Stimulated activated CD4-positive, alpha-beta T cell treated with anti-CD3 and anti-CD28 coated beads, TNF-alpha, amount 100 ng/mL, for 1 hour (primary cell): ENCODE measurements at places on chromosomes 2 and 18.

- DNase-seq: no peak
Measured at GRCh38 chr2:163613266-163613731, 122.5 kb downstream of the FIGN start.

DNA sequence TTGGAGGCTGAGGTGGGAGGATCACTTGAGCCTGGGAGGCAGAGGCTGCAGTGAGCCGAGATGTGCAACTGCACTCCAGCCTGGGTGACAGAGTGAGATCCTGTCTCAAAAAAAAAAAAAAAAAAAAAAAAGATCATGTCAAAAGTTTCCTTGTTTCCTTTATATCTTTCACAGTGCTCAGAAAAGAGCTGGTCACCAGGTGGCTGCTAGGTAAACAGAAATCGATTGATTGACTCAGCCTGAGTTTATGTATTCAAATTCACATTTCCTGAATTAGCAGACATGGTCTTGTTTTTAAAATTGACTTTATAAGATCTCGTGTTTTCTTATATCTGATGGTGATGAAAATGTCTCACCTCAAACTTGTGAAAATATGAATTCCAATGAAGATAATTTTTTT is 261.8 kb upstream of the FANCL start:
- no peak for DNase-seq

- no peak for DNase-seq
Measured at GRCh38 chr2:191087311-191087710, 63.5 kb downstream of the STAT4 start.

GRCh38 chr2:143819764-143820163 is 690.5 kb downstream of the ARHGAP15 start:
- DNase-seq: no peak

- no peak for DNase-seq
Measured at GRCh38 chr2:223947711-223948205, 2.6 kb upstream of the WDFY1 start.

GRCh38 chr2:8289111-8289510 is 392.7 kb upstream of the ID2 start:
- no peak for DNase-seq

- DNase-seq: no peak
Measured at GRCh38 chr2:55856936-55857335, 66.6 kb downstream of the EFEMP1 start.

DNA sequence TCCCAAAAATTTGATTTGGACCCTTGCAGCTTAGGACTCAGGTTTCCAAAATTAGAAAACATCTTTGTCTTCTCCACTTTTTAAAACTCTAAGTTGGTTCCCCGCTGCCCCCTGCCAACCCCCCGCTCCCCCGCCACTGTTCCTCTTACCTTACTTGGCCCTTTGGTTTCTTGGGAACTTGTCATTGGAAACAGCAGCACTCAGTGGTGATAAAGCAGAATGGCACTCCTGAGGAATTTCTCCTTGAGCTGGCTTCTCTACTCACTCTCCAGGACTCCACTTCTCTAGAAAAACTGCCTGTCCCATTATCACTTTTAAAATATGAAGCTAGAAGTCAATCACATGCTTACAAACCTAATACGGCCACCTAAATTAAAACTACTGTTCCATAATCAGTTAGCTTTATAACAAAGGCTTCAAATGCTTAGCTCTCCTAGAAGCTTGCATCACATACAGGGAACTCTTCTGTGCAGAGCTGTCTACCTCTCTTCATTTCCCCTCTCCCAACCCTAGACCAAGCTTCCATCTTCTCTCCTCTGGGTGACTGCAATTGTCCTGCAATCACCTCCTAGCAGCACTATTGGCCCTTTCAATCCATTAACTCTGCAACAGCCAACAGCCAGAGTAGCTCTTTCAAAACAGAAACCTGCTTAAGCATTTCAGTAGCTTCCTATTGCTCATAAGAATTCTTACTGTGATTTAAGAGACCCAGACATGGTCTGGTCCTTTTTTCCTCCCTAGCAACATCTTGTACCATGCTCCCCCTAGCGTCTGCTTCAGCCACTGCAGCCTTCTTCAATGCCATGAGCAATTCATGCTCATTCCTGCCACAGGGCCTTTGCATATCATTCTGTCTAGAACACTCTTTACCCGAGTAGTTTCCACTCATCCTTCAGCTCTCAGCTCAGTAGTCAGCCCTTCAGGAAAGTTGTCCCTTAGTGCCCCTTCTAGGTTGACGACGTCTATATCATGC is 15.2 kb upstream of the PLEKHM3 start:
- DNase-seq: peak; percentile 18

DNA sequence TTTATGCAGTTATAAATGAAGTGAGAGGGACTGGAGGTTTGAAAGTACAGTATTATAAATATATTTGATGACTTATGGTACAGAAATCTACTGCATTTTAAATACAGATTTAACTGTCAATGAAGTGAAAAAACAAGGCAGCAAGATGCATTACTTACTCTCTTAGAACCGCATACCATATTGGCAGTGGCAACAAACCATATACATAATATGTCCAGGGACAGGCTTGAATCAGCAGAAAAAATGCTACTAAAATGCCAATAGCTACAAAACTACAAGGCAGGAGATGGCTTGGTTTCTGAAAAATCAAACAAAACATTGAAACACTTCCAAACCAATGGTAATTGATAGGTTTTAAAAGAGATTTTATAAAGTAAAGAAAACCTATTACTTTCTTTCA is 77.2 kb downstream of the PIGN start:
- no peak for DNase-seq

GRCh38 chr2:85308896-85309555 is 18.8 kb downstream of the TGOLN2 start:
- DNase-seq: no peak

- no peak for DNase-seq
Measured at GRCh38 chr2:190589008-190589407, 54.5 kb upstream of the NEMP2 start.

DNA sequence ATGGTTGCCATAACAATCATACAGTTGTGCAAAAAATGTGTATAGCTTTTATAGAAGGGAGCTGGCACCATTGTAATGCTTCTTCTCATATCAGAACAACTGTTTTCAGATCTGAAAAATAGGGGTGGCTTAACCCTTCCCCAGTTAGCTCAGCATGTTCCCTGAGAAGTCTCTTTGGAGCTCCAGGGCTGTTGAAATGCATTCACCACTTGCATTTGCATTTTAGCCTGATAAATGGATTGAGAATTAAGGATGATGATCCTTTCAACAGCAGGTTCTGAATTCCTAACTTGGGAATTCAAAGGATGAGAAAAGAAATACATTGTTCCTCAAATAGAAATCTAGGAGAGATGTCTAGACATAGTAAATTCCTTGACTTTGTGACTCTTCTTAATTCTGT is 181.7 kb upstream of the ALPP start:
- no peak for DNase-seq

DNA sequence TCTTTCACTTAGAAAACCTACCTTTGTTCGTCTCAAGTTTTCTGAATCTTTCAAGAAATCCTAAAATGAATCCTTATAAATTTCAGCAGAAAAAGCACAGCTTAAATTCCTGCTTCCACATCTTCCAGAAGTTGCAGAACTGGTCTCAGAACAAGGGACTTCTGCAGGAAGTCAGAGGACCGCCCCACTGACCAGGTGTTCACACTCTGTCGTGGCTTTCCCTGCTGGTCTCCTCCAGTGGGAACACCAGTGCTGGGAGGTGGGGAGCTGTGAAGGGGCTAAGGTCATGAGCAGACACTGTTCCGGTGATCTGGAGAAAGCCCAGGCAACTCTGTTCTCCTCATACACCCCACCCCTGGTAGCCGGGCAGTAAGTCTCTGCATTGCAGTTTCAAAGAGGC is 3.5 kb downstream of the FAM110C start:
- no peak for DNase-seq

- no peak for DNase-seq
Measured at GRCh38 chr2:15634846-15635490, 43.3 kb downstream of the DDX1 start.

- DNase-seq: no peak
Measured at GRCh38 chr18:63237881-63238692, 81.5 kb downstream of the BCL2 start.

DNA sequence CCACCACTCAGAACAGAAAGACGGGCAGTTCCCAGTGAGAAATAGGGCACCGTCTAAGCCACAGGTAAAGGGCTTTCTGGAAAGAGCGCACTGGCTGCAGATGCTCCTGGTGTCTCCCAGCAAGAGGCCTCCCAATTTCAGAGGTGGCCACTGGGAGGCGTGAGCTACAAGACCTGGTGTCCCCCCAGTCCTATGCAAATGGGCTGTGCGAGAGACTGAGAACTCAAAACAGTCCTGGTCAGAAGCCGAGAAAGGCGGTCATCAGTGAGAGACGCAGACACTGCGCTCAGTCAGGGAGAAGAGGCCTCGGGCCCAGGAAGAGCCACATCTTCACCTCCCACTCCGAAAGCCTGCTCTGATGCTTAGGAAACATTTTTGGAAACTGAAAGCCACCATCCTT is 179.5 kb downstream of the EIPR1 start:
- DNase-seq: no peak

GRCh38 chr2:98090951-98091350 is 4.0 kb downstream of the VWA3B start:
- DNase-seq: no peak

DNA sequence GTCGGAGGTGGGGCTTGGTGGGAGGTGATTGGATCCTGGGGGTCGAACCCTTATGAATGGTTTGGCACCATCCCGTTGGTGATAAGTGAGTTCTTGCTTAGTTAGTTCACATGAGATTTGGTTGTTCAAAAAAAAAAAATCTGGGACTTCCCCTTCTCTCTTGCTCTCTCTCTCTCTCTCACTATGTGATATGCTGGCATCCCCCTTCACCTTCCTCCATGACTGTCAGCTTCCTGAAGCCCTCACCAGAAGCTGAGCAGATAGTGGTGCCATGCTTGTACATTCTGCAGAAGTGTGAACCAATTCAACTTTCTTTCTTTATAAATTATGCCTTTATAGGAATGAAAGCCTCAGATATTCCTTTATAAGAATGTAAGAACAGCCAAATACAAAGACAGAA is 269.7 kb upstream of the APCDD1 start:
- DNase-seq: no peak

- no peak for DNase-seq
Measured at GRCh38 chr2:233338812-233339368, 15.4 kb upstream of the DGKD start.

- DNase-seq: no peak
Measured at GRCh38 chr2:74979844-74980243, 21.4 kb downstream of the POLE4 start.

GRCh38 chr2:172374318-172375240 is 52.8 kb upstream of the ITGA6 start:
- no peak for DNase-seq

GRCh38 chr2:231124838-231125568 is at the start of gene HTR2B:
Gene HTR2B (minus strand): TSS chr2:231125042. CDS start chr2:231123764, 1,278 bp downstream.
- DNase-seq: no peak

DNA sequence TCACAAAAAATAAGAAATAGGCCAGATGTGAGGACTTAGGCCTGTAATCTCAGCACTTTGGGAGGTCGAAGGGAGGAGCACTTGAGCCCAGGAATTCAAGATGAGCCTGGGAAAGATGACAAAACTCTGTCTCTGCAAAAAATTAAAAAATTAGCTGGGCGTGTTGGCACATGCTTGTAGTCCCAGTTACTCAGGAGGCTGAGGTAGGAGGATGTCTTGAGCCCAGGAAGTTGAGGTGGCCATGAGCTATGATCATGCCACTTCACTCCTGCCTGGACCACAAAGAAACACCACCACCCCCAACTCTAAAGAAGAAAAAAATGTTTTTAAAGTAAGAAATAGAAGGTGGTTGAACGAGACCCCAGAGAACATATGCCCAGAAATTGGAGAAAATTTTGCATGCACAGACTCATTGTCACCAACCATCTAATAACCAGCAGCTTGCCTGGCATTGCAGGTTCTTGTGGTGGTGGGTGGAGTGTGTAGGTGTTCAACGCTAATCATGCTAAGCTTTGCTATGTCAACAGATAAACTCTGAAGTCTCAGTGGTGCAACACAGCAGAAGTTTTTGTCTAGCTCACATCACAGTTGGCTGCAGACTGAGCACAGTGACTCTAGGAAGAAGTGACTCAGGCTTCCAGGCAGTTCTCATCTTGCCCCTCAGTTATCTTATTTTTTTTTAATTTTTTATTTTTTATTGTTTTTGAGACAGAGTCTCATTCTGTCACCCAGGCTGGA is 18.6 kb downstream of the ARL4C start:
- no peak for DNase-seq

DNA sequence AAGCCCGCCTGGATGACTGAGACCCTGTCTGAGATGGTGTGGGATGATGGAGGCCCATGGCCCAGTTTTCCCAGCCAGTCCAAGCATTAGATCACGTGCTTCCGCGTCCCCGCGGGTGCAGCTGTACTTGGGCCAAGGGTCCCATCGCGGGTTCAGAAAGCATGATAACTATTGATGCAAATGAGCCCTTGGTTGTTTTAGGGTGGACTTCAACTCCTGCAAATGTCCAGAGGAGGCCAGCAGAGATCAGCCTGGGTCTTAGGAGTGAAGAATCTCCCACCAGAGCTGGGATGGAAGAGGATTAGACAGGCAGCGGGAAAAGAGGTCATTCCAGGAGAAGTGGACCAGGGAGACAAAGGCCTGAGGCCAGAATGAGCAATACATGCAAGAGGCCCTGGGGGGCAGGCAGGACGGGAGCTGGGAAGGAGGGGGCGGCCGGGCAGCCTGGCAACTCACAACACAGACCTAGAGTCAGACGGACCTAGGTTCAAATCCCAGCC is 89.9 kb upstream of the TMEM247 start:
- DNase-seq: no peak

DNA sequence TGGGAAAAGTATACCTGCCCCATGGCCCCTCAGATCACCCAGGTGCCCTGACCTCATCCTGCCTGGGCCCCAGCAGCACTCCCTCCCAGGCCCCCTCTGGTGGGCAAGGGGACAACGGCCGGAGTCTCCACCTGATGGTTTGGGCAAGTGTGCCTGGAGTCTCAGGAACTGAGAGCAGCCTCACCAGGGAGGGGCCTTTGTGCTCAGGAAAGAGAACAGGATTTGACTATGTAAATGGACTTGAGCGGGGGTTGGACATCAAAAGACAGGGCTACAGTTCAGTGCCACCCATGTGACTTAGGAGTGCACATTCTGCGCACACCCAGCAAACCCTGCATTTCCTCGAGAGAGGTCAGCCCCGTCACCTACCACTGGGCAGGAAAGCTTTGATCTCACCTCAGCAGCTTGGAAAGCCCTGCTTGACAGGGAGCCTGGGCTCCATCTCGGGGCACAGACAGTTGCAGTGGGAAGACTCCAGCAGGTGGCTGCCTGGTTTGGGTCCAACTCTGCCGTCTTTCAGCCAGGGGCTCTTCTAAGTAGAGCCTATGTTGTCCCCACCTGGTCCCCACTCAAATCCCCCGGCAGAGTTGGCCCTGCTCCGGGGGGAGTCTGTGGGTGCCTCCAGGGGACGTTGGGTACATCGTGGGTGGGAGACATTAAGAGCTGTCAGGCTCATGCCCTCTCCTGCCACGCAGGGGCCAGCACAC is 3.3 kb downstream of the INPP5D start:
- no peak for DNase-seq

GRCh38 chr18:76456823-76457222 is 38.2 kb downstream of the ZNF516 start:
- DNase-seq: no peak

DNA sequence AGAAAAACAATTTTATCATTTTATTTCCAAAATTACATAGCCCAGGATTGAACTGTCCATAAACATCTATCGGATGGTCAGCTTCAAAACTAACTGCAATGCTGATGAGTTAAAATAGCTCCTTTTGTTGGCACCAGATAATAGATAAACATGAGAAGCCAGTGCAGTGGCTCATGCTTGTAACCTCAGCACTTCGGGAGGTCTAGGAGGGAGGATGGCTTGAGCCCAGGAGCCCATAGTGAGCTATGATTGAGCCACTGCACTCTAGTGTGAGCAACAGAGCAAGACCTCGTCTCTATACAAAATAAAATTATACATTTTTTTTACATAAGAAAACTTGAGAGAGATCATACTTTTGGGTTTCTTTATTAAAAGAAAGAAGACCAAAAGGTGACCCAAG is 34.6 kb upstream of the IMPA2 start:
- DNase-seq: no peak
